ENCODE measurements at places on chromosomes 1 and 21.

DNA sequence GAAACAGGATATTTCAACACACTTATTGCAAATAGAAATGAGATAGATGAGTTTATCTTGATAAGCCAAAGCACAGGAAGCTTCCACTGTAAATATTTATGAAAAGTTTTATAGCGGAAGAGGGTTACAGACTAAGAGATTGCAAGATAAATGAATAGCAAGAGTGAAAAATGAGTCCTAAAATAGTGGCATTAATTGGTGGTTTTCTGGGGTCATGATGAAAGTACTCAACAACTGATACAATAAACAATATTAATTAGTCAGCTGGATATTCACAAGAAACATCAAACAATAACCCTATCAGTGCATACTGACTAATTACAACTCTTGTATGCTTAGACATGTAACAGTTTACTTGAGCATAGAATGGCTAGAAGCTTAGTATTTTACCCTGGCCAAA lies 154.8 kb upstream of the CHODL start:
- no peak for DNase-seq

DNA sequence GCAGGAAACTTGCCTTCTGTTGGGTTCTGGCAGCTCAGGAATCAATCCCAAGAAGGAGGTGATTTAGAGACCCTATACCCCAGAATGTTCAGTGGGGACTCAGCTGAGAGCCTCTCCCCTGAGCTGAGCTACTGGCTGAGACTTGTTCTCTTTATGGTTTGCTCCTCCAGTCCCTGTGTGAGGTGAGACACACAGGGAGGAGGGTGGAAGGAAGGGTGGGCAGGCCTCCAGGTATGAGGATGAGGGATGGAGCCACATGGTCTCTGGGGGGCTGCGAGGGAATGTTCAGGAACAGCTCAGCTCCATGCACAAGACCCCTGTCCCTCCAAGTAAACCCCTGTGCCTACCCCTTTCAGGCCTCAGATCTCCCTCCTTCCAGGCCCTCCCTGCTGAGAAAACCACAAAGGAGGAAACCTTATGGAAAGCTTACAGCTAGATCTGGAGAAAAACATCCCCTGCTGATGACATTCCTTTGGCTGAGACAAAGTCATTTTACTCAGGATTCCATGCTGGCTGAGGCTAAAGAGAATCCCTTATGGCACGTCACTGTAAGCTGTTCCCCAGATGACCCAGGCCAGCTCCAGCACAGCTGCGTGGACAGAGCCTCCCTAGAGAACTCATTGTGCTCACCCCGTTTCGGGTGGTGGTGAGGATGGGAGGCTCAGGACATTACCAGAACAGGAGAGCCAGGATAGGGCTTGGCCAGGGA lies 91.5 kb upstream of the IPO9 start:
- DNase-seq: peak; percentile 85

DNA sequence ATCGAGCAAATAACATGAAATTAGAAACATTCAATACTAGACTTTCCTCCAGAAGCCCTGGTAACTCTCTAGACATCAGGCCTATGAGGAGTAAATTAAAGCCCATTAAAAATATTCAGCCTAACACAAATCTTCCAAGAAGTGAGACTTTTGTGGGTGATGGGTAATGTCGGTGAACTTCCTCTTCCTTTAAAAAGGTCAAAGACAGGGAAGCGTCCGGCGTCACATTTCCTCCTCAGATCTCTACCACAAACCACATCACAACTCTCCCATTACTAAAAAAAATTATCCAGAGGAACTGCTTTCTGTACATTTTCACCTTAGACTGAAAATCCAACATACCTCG lies 1.4 kb downstream of the EIF4G3 start:
- DNase-seq: peak; percentile 60

GRCh38 chr21:21216047-21216446 lies 217.8 kb downstream of the NCAM2 start:
- no peak for DNase-seq

- no peak for DNase-seq
Observed at GRCh38 chr1:110880708-110881374, 7.9 kb downstream of the CD53 start.

DNA sequence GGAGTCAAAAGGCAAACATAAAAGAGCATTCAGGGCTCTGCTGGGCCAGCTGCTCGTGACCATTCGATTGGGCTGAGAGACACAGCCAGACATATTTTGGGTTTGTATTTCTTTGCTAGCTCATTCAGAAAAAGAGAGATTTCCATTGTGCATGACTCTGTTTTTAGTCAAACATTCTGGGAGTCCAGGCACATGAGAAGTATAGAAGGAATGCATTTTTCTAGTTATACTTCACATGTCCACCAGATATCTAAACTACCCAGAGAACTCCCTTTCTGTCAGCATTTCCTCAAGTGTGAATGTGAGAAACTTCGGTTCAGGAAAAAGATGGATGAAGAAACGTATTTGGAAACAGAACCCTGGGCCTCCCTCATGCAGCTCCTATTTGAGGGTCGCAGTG lies 6.3 kb upstream of the KCNE1 start:
- no peak for DNase-seq

GRCh38 chr1:227415115-227415790 lies 97.0 kb upstream of the CDC42BPA start:
- no peak for DNase-seq

- DNase-seq: no peak
Observed at GRCh38 chr1:193339401-193339800, 153.0 kb upstream of the B3GALT2 start.

GRCh38 chr1:154495496-154496273 lies 6.3 kb upstream of the TDRD10 start:
- no peak for DNase-seq

GRCh38 chr1:94382201-94382600 lies 36.0 kb upstream of the ABCD3 start:
- no peak for DNase-seq

- no peak for DNase-seq
Observed at GRCh38 chr1:244006961-244007360, 44.1 kb upstream of the ZBTB18 start.

GRCh38 chr1:207264663-207265252 lies 56.7 kb upstream of the CD55 start:
- no peak for DNase-seq

GRCh38 chr1:155001675-155002463 lies 733 bp upstream of the ZBTB7B start:
- peak; percentile 99 for DNase-seq

- peak; percentile 8 for DNase-seq
Observed at GRCh38 chr1:88001460-88001859, 672.8 kb downstream of the LMO4 start.

- DNase-seq: no peak
Observed at GRCh38 chr21:27257908-27258556, 291.1 kb upstream of the ADAMTS5 start.

GRCh38 chr1:21018673-21019072 lies 158.0 kb downstream of the EIF4G3 start:
- DNase-seq: no peak

DNA sequence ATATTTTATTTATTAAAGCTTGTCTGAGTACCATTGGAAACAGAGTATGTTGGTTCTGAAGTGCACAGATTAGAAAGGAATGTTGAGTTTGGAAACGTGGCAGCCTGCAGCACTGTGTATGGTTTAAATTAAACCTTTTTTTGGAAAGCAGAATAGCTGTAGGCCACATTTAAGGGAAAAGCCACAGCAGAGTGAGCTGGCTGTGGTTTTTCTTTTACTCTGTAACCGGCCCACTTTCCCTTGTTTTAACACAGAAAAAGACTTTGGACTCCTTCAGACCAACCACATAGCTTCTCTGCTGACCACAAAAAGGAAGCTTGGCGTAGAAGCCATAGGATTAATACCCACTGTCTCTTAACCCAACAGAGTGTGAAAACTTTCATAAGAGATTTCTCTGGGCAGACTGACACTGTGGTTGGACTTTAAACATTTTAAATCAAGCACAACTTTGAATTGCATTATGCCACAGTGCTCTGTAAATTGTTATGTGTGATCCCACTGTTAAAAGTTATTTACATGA lies 75.2 kb downstream of the NFIA start:
- peak; percentile 58 for DNase-seq

DNA sequence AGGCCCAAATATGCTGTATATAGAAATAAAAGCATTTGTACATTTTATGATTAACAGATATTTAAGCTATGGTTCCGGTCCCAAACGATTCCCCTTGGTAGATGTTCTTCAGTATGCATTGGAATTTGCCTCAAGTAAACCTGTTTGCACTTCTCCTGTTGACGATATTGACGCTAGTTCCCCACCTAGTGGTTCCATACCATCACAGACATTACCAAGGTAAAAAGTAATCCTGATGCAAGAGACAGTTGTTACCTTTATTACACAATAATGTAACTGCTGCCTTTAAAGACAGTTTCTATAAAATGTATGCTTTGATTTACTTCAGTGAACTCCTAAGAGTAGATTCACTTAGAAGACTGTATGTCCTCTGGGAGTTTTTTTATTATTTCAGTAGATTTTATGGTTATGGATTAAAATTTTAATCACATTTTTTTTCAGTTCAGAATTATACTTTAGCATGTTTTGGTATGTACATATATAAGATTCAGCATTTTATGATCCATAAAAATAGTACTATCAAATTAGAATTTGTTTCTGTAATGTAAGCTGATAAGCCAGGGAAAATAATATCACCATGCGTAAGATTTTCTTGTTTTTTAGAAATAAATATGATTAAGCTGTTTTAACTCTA lies 96.5 kb downstream of the USP25 start:
- DNase-seq: peak; percentile 60

GRCh38 chr1:61190618-61191432 lies 108.5 kb downstream of the NFIA start:
- DNase-seq: peak; percentile 34

DNA sequence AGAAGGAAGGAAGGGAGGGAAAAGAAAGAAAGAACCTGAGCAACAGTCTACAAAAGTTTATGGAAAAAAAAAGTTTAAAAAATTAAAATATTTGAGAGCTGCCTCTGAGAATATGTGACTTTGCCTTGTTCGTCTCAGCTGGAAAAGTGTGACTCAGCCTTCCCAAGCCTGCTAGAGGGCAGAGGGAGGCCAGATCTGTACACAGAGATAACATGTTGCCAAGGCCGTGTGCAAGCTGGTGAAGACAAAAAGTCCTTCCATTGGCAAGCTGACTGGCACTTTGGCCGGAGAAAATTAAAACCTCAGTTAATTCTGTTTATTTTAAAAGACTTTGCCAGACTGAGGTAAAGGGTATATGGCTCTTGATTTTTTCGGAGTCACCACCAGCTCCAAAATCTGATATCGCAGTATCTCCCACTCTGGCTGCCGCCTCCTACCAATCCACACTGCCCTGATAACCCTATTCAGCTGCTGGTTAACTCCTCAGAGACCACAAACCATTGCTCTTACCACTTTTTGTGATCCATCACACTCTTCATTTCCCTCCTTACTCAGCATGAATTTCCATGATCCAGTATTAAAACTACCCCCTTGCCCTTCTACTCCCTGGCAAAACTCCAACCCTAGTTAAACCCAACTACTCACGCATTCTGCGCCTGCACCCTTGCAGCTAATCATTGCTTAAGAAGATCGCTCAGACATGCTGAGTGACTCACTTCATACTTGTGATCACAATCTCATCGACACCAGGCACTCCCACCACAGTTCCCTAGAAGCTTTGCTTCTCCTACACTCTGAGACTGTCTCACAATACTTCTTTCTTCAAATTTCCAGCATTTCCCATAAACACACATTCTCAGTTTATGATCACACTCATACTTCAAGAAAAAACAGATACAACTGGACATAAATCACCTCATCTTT lies 5.7 kb upstream of the PPP1R15B start:
- DNase-seq: peak; percentile 90

DNA sequence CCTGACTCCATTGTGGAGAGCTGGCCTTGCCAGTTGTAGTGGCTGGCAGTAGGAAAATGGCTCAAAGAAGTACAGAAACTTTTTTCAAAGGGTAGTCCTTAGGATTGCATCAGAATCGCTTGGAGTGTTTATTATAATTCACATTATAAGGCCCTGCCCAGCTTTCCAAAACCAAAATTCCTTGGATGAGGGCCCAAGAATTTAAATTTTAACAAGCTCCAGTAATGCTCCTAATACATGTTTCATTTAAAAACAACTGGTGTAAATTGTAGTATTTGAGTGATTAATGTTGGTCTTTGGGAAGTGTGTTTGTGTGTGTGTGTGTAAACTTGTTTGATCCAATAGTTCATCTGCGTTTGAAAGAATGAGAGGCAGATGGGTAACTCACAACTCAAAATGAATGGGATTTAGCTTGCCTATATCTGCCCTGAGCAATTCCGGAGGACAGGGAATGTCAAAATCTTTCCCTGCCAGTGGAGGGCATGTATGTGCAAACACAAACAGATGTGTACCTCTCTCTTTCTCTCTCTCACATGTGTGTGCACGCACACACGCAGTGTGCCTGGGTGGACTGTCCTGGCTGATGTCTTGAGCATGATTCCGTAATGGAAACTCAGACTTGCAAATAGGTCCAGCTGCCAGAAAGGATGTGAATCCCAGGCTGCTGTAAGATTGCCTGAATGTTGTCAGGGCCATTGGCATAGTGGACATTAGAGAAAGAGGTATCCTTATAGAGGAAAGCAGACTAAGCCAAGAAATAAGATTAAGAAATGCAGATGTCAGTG lies 293.1 kb downstream of the LMX1A start:
- DNase-seq: no peak
